ENCODE measurements at places on chromosomes 4 and X.

DNA sequence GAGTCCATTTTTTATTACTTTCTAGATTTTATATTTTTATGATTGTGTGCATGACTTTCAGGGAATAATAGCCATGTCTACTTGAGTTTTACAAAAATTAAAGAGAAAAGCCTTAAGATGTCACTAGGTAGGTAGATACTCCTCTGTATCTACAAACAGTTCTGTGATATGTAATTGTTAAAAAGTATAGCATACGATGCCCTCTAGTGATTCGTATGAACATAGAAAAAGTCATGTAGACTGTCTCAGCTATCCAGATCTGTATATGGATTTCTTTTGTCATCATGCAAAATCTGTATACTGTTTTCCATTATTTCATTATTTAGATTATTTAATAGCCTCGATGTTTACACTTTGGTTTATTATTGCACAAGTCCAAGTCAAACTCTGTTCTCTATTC, 856.6 kb downstream of the CENPC start:
- DNase-seq: no peak

GRCh38 chrX:389021-389441, 2.3 kb upstream of the PPP2R3B start:
- DNase-seq: no peak

- no peak for DNase-seq
Measured at GRCh38 chr4:180664766-180665368, 1578.3 kb upstream of the TENM3 start.

GRCh38 chr4:184510401-184510800, 36.1 kb upstream of the IRF2 start:
- no peak for DNase-seq

DNA sequence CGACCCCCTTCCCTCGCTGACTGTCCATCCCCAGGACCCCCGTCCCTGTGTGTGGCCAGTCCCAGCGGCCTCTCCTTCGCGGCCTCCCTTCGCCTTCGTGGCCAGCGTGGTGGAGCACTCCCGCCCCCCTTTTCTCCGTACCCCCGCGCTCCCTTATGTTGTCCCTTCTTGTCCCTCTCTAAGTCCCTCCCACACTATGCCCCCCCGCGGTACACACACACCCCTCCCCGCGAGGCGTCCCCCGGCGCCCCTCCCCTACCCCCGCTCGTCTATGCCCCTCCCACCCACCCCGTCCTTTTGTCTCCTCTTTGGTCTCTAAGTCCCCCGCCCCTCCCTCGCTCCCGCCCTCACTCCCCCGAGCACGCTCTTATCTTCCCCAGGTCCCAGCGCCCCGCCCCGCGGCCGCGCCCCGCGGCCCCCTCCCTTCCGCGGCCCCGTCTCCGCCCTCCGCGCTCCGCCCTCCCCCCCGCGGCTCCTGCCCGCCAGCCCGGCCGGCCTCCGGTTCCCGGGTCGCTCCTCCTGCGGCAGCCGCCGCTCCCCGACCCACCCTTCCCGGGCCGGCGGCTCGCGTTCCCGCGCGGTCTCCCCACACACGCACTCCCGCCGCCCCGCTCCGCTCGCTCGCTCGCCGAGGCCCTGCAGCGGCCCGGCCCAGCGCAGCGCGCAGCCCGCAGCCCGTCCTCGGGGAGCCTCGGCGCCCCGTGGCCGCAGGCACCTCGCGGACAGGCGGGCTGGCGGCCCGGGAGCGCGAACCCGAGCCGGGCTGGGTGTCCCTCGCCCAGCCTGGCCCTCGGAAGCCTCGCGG, 26.3 kb downstream of the UTP14A start:
- DNase-seq: peak; percentile 36
